A549 (cell line): ENCODE measurements at places on chromosomes 2 and 18. TPM values are rescaled to one million over a fixed set of nuclear protein-coding genes. Genes with fewer than 3 reads are reported as not detected.

DNA sequence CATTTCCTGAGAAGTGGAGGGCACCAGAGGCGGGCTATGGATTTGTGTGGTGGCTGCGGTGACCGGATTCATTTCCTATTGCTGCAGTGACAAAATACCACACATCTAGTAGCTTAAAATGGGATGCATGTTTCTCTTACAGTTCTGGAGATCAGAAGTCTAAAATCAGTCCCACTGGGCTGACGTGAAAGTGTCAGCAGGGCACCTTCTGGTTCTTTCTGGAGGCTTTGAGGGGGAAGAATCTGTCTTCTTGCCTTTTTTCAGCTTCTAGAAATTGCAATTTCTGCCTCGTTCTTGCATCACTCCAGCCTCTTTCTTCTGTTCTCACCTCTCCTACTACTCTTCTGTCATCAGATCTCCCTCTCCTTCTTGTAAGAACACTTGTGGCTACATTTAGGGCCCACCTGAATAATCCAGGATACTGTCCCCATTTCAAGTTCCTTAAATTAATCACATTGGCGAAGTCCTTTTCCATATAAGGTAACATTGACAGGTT lies 111.2 kb downstream of the MARCHF4 start:
- DNase-seq: no peak

GRCh38 chr2:175449616-175450015 lies 268.1 kb upstream of the ATP5MC3 start:
- no peak for DNase-seq

DNA sequence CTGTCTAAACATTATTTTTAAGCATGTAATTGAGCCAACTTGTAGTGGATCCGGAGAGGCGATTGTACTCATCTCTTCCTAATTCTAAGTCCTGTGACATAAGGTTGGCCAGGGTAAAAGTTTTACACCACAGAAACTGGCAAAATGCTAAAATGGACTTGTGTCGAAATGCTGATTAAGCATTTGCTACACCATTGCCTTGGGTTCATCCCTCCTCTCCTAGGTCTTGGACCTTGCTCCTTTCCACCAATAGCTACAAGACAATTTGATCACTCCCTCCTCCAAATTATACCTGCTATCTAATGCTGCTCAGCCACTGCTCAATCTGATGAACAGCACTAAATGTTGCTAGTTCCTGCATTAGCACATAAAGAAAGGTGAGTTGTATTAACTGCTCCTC lies 132.7 kb upstream of the EPC2 start:
- DNase-seq: no peak

DNA sequence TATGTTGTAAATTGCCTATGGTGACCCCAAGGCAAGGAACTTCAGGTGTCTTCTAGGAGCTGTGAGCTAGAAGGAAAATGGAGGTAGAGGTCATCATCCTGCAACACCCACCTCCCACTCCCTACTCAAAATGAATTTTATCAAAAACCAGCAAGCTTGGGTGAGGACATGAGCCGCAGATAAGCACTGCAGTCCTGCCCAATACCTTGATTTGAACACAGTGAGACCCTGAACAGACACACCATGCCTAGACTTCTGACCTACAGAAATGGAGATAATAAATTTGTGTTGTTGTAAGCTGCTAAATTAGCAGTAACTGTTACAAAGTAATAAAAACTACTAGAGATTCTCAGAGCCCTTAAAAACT lies 13.4 kb downstream of the MEX3C start:
- DNase-seq: no peak

DNA sequence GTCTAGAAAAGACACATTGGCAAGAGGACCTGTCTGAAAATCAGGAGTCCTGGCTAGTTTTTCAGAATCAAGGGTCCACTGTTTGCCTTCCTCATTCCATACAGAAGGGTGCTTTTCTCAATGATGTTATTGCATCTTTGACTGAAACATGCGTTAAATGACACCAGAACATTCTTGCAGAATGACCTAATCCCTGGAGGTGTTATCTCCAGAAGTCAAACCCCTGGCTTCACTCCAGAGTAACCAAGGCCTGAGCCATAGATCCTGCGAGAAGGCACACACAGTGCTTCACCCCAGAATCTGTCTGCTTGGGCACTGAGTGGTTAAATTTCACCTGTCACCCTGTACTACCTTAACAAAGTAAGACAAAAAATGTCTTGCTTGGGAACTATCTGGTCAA lies 1055.2 kb upstream of the FANCL start:
- DNase-seq: no peak

DNA sequence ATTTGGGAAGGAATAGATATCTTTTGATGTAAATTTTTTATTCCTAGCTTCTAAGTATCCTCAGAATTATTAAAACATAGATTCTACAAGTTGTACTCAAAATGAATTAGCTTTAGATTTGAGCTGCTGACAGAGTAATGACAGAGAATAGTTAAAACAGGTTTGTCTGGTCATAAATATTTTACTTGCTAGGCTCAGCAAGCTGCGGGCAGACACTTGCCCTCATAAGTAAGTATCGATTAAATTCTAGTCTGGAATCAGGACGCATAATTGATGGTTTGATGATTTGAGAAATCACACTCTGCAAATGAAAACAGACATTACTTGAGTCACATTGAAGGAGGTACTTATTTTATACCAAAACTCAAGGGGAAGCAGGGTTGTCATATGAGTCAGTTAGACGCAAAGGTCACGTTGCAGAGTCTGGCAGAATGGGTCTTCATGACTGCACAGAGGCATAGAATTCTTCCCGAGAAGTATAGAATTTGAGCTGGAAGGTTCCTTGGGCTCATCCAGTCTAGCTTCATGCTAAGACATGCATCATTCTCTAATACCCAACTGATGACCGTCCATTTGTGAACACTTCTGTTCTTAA lies 27.5 kb downstream of the ARL4C start:
- no peak for DNase-seq

- DNase-seq: no peak
Measured at GRCh38 chr2:19138264-19138825, 220.1 kb downstream of the OSR1 start.

DNA sequence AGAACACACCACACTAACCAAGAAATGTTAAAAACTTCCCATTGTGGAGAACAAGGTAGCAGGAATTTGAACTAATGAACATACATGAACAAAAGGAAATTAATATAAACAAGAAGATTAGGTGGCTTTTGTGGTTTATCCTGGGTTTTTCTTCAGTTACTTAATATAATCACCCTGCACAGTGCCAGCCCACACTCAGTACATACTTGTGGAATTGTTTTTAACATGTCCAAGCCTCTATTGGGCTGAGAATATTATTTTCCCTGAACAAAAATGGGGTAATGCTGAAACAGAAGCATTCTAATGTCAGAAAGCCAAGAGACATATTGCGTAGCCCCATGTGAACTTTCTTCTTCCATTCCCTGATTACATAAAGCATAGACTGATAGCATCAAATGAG lies 202.8 kb downstream of the DNER start:
- DNase-seq: no peak

- no peak for DNase-seq
Measured at GRCh38 chr2:17104454-17104853, 413.8 kb downstream of the RAD51AP2 start.

- no peak for DNase-seq
Measured at GRCh38 chr18:75267643-75268363, 57.2 kb downstream of the TSHZ1 start.

- peak; percentile 9 for DNase-seq
Measured at GRCh38 chr2:189466656-189467055, 25.4 kb downstream of the WDR75 start.

GRCh38 chr2:232632904-232633412 lies 446 bp upstream of the EFHD1 start:
- DNase-seq: peak; percentile 41

- no peak for DNase-seq
Measured at GRCh38 chr2:181472990-181473389, 15.8 kb downstream of the ITGA4 start.

GRCh38 chr2:62010632-62011256 lies 105.3 kb downstream of the COMMD1 start:
- DNase-seq: no peak

GRCh38 chr18:62486290-62486964 lies 36.4 kb upstream of the ZCCHC2 start:
- DNase-seq: peak; percentile 10

GRCh38 chr2:4269885-4270284 lies 566.5 kb downstream of the DCDC2C start:
- DNase-seq: no peak

GRCh38 chr2:16218625-16219024 lies 278.3 kb downstream of the MYCN start:
- peak; percentile 25 for DNase-seq

GRCh38 chr18:7256618-7257425 lies 25.9 kb downstream of the LRRC30 start:
- DNase-seq: no peak

- no peak for DNase-seq
Measured at GRCh38 chr18:67408240-67408639, 108.3 kb downstream of the DSEL start.

DNA sequence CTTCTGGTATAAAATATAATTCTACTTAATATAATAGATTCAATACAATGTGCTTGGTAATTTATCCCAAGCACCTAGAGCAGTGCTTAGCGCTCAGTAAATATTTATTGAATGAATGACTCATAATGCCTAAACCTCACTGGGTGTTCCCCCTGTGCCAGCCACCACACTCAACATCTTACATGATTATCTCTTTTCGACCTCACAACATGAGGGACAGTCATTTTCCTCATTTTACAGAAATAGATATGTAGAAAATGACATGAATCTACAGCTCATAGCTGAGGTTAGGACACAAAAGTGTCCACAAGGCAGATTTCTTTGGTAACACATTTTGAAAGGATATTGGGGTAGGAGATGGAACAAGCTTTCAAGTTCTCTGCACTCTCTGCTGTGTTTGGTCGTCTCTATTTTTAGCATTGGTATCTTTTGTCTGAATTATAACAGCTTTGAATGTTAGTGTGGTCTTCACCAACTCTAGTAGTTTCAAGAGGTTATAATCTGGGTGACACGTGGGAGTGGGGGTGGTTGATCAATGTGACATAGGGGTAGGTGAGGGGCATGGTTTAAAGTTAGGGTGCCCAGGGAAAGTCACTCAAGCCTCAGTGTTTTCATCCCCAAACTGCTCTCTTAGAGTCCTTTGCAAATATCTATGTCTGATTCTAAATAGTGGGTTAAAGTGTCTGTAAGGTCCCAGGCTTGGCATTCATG lies 9.8 kb downstream of the MYOM1 start:
- DNase-seq: no peak

DNA sequence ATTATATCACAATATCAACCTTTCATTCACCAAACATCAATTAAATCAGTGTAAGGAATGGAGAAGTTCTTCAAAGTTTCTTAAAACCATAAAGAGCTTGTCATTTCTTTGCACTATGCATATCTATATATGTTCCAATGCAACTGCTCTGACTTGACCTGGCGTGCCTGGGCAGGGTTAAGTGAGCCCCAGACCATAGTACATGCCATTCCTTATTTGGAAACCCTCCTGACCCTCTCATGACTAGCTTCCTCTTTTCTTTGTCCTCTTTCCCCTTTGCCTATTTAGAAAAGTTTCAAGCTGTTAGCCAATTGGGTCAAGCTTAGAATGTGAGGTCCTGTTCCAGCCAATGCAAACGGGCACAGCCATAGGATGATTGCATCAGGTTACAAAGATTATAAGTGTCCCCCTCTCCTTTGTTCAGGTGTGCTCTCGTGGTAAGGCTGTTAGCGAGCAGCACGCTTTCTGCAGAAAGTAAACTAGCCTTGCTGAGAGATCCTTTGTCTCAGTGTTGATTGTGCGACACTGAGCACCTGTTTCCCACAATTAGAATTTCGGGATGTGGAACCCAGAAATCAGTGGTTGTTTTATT lies 78.2 kb upstream of the UXS1 start:
- no peak for DNase-seq

GRCh38 chr18:35220424-35220823 lies 20.4 kb upstream of the ZNF397 start:
- DNase-seq: no peak

- no peak for DNase-seq
Measured at GRCh38 chr2:186059096-186059495, 320.5 kb downstream of the FSIP2 start.

GRCh38 chr2:152553518-152553917 lies 163.7 kb downstream of the PRPF40A start:
- no peak for DNase-seq

DNA sequence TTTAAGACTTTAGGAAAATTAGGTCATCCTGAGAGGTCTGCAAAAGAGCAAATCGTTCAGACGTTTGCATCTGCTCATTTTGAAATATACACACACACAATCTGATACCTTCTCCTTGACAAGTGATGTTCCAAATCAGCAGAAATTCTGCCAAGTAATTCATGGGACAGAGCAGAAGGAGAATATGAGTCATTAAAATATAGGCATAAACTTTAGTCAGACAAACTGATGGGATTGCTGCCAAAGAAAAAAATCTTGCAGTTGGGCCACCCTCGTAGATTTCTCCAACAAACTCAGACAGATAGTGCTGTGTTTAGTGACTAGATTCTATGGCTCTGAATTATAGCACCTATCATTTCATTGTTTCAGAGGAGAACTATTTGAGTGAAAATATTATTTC lies 336.3 kb downstream of the NYAP2 start:
- peak; percentile 51 for DNase-seq

DNA sequence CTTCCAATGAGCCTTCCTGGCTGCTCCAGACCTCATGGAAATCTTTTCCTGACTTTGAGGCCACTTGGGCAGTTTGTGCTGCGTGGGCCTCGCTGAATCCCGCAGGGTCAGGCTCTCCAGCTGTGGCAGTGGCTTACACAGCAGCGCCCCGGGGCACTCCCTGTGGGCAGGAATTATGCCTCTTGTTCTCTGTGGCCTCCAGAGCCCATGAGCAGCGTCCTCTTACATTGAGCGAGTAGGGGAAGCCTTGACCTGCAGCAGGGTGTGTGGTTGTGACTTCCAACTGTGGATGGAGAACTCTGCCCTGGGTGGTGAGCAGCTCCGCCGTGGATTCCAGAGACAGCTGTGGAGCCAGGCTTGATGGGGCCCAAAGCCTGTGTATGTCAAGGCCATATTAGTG lies 180.8 kb downstream of the GLI2 start:
- no peak for DNase-seq

DNA sequence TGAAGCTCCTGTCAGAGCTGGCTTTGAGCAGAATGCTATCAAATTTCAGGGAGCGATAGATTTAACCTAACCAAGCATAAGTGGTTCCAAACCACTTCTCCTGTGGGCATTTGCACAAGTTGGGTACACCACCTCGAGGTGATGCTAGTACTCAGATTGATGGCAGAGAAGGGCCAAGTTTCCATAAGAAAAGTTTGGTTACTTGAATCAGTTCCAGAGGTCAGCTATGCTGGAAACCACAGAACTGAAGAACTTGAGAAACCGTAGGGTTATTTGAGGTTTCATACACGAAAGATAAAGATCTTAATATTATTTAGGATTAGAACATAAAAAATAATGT lies 238.2 kb upstream of the SOX11 start:
- DNase-seq: no peak

GRCh38 chr18:68301441-68301840 lies 413.5 kb downstream of the TMX3 start:
- no peak for DNase-seq

- DNase-seq: peak; percentile 28
Measured at GRCh38 chr2:133780099-133780996, 212.1 kb upstream of the NCKAP5 start.

GRCh38 chr2:126952216-126952615 lies 53.5 kb downstream of the TEX51 start:
- no peak for DNase-seq

The CDH20 gene
- polyA plus RNA-seq: not detected in 3 replicates

The MEP1B gene
- polyA plus RNA-seq: 0.04 TPM in 1 of 3 replicates, not detected in the others

The ANKRD29 gene
- 12.4 to 17.4 TPM (median 17.2 TPM) in 3 replicates for polyA plus RNA-seq

The UGT1A4 gene
- 0.05 to 0.14 TPM (median 0.12 TPM) in 3 replicates for polyA plus RNA-seq

The SERPINB2 gene
- not detected in 3 replicates for polyA plus RNA-seq

The OR6B2 gene
- polyA plus RNA-seq: not detected in 3 replicates

The CNGA3 gene
- polyA plus RNA-seq: not detected in 3 replicates

The POTEJ gene
- 0.07 TPM in 1 of 3 replicates, not detected in the others for polyA plus RNA-seq

The SERPINB13 gene
- polyA plus RNA-seq: not detected in 3 replicates

The LTBP1 gene
- 17.6 to 24.2 TPM (median 23.8 TPM) in 3 replicates for polyA plus RNA-seq
